Tibial nerve (tissue), 4 donors: ENCODE measurements at places on chromosomes 5 and 9.

GRCh38 chr5:150510460-150511263 is 2.7 kb downstream of the NDST1 start:
- no peak for DNase-seq

DNA sequence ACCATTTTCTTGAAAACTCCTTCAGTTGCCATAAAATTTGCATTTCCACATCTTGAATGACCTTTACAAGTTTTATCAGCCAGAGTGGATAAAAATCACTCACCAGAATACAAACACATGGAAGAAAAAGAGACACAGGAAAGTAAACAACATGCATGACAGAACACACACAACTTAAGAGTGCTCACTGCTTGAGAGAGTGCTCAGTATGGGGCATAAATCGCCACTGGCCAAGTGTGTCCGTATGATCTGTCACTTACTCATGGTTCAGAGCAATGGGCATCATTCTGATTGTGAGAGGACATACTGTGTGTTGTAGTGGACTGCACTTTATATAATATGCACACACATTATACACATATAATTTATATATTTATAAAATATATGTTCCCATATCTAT is 155.6 kb upstream of the NTRK2 start:
- DNase-seq = no peak

- no peak for DNase-seq
Measured at GRCh38 chr9:137683262-137683864, 64.6 kb downstream of the EHMT1 start.

DNA sequence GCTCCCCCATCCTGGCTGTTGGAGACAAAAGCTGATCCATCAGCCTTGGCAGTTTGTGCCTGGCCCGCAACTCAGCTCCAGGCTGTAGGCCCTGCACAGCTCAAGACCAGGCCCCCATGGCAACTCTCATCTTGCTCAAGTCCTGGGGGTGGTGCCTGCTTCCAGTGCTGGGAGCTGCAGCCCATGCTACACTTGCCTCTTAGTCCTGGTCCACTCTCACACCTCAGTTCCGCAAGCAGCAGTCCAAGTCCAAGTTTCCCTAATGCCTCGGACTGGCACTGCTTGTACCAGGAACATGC is 14.2 kb downstream of the AHRR start:
- no peak for DNase-seq

DNA sequence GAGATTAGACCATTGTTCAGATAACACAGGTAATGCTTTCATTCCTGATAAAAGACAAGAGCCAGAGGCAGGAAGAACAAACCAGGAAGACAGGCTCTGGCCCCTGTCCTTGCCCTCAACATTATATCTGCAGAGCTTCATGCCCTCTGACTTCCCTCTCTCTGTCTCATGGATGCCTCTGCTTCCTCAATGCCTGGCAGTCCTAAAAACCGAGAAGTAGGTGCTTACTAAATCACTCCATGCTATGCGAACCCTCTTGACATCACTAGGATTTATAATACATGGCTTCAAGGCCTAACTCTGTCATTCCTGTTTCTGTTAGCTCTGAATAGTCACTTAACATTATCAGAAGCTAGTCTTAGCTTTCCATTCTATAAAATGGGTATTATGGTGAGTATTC is 117.8 kb downstream of the TLR4 start:
- DNase-seq = no peak

DNA sequence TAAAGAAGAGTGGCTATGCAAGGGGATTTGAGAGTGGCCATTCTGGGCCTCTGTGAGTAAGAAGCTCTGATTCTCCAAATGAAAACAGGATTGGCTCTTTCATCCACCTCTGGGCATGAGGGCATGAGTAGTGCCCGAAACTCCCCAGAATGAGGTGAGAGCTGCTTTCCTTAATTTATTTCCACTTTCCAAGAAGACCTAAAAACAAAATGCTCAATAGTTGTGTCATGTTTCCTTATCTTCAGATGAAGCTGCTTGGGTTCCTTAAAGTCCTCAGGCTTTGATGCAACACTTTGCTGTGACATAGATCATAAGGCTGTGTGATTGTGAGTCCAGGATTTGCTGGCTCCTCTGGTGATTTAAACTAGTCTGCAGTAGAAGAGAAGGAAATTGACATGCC is 3.1 kb upstream of the ZCCHC10 start:
- no peak for DNase-seq
